ENCODE measurements at places on chromosomes 5 and 9.

GRCh38 chr5:112772124-112772523 lies 34.4 kb downstream of the APC start:
- no peak for DNase-seq

DNA sequence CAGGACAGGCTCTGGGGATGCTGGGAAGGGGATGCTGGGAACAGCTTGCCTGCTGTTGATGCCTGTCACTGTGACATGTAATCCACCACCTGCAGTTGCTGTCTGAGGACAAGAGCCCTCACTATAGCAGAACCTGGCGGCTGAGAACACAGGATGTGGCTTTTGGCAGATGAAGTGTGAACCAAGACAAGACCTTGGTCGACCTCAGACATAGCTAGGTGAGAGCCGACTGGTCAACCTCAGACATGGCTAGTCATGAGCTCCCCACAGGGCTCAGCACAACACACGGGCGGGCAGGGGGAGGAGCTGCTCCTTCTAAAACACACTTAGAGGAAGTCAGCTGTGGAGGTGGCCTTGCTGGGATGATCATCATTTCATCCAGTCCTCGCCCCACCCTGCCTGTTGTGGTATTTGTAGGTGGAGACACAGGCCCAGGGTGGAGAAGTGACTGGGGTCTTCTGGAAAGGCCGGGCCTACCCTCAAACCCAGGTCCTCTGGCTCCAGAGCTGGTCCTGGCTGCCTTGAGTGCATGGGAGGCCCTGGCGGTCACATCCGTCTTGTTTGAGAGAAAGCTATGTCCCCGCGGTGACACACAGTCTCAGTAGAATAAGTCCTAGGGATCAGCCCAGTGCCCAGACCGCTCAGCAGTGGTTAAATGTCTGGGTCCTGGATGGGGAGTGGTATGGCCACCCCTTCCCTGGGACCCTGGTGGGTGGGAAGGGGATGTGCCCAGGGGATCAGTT lies 6.1 kb downstream of the SUSD3 start:
- DNase-seq = peak; percentile 76

GRCh38 chr9:99954819-99955218 lies 48.4 kb downstream of the STX17 start:
- DNase-seq = no peak

- DNase-seq = no peak
Measured at GRCh38 chr5:35884191-35884769, 27.6 kb downstream of the IL7R start.

GRCh38 chr5:85512896-85513295 lies 1104.8 kb upstream of the COX7C start:
- no peak for DNase-seq

- DNase-seq = no peak
Measured at GRCh38 chr9:104068546-104068945, 25.6 kb upstream of the SMC2 start.

GRCh38 chr5:138737494-138738265 lies 15.5 kb upstream of the CTNNA1 start:
- no peak for DNase-seq

DNA sequence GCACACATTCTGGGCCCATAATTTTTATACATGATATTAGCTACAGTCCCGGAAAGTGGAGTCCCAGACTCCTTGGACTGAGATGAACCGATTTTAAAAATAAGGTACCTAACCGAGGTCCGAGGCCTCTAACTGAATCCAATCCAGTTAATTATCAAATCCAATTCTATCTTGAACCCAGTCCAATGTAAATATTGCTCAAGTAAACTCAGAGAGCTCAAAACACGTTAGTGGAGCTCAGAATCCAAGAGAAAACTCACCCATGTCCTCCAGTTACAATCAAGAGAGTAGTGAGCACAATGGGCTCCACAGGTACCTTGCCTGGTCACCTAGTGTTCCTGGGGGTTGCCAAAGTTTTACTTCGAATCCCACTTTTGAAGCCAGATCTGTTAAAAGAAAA lies 37.9 kb upstream of the DIRAS2 start:
- no peak for DNase-seq

- DNase-seq = no peak
Measured at GRCh38 chr9:123742009-123742767, 187.7 kb downstream of the DENND1A start.

DNA sequence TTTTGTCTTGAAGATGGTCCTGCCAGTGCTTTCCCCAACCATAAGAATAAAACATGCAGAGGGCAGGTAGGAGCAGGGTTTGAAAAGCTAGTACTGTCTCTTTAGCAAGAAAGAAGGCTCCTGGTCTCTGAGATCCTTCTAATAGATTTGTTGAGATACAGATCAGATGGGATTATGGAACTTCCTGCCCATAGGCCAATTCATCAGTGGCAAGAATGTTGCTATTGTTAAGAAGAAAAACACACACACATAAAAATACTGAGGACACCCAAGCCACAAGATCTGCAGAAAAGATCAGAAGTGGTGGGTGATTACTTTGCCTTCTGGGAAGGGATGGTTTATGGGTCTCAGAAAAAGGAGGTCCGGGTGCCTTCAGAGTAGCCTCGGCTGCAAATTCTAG lies 59.8 kb downstream of the TNC start:
- DNase-seq = no peak

GRCh38 chr9:35798658-35799374 lies 7.4 kb downstream of the NPR2 start:
- no peak for DNase-seq

DNA sequence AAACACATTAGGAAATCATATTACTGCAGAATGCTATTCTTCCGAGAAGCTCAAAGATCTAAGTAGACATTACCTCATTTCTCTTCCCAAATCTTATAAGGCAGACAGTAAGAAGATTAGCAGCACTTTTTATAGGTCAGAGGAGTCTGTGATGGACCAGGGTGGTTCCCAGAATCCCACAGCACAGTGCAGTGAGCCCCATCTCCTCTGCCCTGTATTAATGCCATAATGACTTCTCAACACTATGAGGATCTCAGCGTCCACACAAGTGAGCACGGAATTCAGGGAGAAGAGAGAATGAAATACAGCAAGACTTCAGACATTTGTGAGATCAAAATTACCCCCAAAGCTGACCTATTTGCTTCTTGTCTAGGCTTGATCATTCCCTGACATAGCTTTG lies 49.9 kb downstream of the PRUNE2 start:
- no peak for DNase-seq

DNA sequence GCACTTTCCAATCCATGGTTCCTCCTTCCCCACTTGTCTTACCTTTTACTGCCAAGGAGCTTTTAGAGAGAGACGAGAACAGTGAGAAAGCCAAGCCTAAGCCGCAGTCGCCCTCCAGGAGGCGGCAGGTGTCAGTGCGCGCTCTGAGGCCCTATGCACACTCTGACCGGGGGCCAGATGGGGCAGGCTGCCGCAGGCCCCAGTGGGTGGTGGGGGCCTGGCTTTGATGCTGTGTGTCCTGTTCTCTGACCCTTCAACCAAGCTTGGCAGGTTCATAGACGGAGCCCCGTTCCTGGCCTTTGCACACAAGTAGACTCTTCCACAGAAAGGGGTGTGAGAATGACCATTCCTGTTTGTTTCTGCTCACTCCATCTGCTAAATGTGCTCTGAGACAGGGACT lies 77.3 kb downstream of the WNK2 start:
- DNase-seq = no peak
